ENCODE measurements at places on chromosomes 1 and 21. TPM values are rescaled to one million over a fixed set of nuclear protein-coding genes. Genes with fewer than 3 reads are reported as not detected.

Gene ANKRD34A
- 0.20 TPM for total RNA-seq

Gene B3GALNT2
- 39.4 TPM for total RNA-seq

Gene LMOD1
- 0.82 TPM for total RNA-seq

Gene USP21
- 28.2 TPM for total RNA-seq

Gene FCRL6
- total RNA-seq, result not detected
